Right cardiac atrium (tissue), 5 donors: ENCODE measurements at places on chromosomes 6 and 20. TPM values are rescaled to one million over a fixed set of nuclear protein-coding genes. Genes with fewer than 3 reads are reported as not detected.

Gene LAMP5
- total RNA-seq, result not detected

- peak; percentile 76 for DNase-seq
Measured at GRCh38 chr20:62595491-62595890, 46.8 kb upstream of the SLCO4A1 start.

DNA sequence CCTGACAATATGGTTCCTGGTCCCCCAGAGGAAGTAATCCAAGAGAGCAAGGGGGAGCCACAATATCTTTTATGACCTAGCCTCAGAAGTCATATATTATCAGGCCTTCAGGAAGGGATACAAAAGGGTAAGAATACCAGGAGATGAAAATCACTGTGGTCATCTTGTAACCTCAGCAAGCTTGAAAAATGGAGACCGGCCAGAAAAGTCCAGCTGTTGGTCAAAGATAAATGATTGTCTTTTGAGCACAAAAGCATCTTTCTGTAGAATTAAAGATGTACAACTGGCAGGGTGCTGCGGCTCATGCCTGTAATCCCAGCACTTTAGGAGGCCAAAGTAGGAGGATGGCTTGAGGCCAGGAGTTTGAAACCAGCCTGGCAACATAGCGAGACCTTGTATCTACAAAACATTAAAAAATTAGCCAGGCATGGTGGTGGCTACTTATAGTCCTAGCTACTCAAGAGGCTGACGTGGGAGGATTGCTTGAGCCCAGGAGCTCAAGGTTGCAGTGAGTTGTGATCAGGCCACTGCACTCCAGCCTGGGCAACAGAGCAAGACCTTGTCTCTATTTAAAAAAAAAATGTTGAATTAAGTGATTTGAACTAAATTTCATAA lies 118.0 kb upstream of the MARCKS start:
- DNase-seq, result no peak

GRCh38 chr6:144873623-144874378 lies 588.7 kb downstream of the UTRN start:
- no peak for DNase-seq

DNA sequence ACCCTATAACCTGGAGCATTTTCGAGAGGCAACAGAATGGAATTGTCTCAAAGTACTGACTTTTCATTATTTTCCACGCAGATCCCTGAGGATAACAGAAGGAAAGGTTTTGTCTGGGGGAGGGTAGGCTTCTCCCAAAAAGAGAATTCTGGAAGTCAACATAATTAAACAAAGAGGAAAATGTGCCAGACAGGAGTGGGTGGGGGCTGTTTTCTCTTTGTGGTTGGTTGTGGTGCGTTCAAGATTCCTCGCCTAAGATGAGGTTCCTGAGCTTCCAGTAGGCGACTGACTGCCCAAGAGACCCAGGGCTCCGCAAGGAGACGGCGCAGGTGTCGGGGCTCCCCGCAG lies 70.4 kb downstream of the SOX4 start:
- DNase-seq, result no peak

Gene GSTA1
- not detected for total RNA-seq

Gene LTA
- not detected for total RNA-seq

DNA sequence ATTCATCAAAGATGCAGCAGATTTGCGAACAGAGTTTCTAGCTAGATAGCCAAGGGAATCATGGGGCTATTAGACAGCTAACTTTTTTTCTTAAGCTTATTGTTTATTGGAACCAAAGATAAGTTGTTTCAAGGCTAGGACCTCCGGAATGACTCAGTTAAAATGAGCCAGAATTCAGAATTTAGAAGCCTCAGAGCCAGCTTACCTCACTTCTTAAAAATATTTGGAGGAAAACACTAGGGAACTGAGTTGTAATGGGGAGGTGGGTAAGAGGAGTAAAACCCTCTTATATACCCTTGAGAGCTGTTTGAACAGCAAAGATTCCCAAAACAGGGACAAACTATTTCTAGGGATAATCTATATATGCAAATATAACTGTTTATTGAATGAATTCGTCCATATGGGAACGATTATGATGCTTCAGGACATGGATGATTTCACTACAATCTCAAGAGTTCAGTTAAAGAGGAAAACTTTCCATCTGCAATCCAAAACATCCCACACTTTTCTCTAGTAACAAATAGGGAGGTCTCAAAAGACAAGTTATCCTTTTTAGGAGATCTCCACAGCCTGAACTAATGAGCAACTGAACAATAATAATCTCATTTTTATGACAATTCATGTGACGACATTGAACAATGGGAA lies 12.6 kb upstream of the CARMIL1 start:
- DNase-seq, result no peak

DNA sequence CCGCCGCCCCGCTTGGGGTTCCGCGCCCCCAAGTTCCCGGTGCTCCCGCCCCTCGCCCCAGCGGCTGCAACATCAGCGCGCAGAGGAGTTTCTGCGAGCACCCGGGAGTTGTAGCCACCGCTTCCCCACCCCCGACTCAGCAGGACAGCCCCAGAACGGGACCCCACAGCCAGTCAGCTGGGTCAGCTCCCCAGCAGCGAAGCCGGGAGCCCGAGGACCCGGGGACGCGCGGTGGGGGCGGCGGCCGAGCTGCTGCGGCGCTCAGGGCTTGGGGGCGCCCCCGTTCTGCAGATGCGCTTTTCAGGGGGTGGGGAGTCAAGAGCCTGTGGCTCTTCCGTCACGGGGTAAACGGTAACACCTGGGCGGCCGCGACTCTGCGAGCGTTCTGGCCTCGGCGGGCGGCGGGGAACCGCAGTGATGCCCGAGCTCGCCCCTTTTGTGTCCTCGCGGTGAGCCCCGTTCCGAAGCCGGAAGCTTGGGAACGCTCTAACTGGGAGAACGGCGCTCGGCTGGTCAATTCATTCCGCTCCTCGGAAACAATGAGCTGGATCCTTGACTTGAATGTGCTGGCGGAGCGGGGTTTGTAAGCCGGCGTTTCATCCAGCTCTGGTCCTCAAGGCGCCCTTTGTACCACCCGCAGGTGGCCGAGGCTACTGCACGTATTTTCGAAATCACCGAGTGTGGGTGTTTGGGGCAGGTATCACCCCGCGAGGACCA lies 774 bp downstream of the PLEKHG1 start:
- DNase-seq, result peak; percentile 83

Gene PLG
- total RNA-seq, result not detected

DNA sequence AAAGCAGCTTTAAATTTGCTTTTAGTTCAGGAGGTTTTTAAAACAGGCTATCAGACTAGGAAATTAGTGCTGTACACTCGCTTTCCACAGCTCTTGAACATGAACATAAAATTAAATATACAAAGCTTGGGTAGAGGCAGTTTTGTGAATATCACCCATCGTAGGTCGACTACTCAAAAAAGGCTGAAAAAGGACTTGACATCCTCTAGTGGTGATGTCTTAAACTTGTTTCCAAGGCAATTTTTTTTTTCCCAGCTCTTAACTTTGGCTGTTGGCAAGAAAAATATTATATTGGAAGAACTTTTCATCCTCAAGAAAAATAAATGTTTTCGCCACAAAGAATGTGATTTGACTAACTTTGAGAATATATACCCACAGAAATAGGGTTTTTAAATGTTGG lies 2.9 kb downstream of the MAP7 start:
- no peak for DNase-seq

Gene EYA4
- total RNA-seq, result 15.7 TPM

Gene FAM209B
- total RNA-seq, result not detected

GRCh38 chr6:89209457-89209856 lies 7.7 kb downstream of the GABRR1 start:
- DNase-seq, result no peak
